ENCODE measurements at places on chromosomes 11 and 22.

DNA sequence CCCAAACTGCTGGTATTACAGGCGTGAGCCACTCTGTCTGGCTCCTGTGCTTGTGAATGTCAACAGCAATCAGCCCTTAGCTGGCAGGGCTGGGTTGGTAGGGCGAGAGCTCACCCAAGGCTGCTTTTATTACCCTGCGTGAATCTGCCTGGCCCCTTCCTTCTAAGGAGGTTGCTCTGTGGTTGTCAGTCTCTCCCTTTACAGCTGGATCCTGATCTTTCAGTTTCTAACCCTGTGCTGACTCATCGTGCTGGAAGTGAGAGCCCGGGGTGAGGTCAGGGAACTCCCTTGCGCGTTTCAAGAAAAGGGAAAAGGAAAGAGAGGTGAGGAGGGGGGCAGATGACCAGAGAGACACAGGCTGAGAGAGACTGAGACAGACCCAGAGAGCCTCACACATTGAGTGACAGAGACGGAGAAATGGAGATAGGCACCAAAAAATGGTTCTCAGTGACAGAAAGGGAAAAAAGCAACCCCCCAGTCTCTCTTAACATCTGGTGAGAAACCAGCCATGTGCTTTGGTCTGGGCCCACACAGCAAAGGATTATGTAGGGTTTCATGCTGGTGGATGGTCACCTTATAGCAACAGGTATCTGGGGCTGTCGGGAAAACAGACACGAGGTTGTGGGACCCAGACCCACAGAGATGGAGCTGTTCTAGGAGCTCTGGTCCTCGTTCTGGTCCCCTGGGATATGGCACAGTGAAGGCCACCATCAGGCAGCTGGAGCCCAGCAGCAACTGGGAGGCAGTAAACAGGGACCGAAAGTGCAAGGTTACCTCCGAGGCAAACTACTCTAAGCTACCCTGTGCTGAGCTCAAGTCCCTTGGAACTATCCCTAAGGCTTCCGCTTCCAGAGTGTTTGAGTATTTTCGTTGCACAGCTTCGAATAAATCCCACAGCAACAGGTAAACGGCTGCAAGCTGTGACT lies 2.5 kb downstream of the TCN2 start:
- no peak for DNase-seq

- DNase-seq, result no peak
Observed at GRCh38 chr11:95444309-95445241, 213.6 kb upstream of the SESN3 start.

- no peak for DNase-seq
Observed at GRCh38 chr11:705646-706438, at the start of gene EPS8L2. TSS of gene EPS8L2 (plus strand) at chr11:706231. CDS start at chr11:709408, 3,177 bp downstream.

DNA sequence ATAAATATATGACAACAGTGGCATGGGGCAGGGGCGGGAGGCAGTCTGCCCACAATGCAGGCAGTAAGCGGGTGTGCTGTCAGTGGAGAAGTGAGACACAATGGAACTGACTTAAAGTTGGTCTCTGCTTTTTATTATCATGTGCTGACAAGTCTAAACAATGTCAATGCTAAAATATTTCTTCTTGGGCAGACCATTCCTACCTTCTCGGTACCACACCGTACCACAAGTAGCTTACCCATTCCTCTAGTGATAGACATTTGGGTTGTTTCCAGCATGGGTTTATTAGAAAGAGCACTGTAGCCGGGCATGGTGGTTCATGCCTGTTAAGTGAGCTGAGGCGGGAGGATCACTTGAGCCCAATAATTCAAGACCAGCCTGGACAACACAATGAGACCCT lies 2.6 kb upstream of the CHADL start:
- no peak for DNase-seq

DNA sequence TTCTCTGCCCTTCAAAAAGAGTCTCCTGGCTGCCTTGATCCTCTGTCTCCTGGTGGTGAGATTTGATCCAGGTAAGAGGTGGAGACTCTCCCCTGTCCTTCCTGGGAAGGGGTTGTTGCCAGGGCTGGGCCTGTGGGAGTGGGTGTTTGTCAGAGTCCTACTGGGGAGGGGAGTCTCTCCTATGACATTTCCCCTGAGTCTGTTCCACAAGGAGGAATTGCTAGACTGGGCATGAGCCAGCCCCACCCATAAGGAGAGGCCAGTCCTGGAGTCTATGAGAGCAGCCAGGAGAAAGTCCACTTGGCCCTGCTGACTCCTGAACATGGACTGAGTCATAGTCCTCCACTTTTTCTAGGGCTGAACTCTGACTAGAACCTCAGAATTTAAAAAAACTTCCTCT lies 7.4 kb downstream of the PEX26 start:
- no peak for DNase-seq

All from COR-L47 (cell line).